ENCODE measurements at places on chromosomes 5 and 9. TPM values are rescaled to one million over a fixed set of nuclear protein-coding genes. Genes with fewer than 3 reads are reported as not detected.

The IL13 gene
- total RNA-seq: not detected

The GRIA1 gene
- total RNA-seq: 50.9 TPM

The DNAJA1 gene
- total RNA-seq: 138 TPM

The GALNT12 gene
- 7.6 TPM for total RNA-seq

The MCIDAS gene
- total RNA-seq: 0.28 TPM

The TNFAIP8 gene
- total RNA-seq: 17.0 TPM

The ADAMTSL2 gene
- total RNA-seq: 6.9 TPM

Measured in spinal cord (tissue), 10 donors.